Breast epithelium (tissue), 4 donors: ENCODE measurements at places on chromosomes 6 and 20.

GRCh38 chr6:159037756-159038290, 7.0 kb downstream of the TAGAP start:
- H3K4me1 ChIP-seq = no peaks in the 10 kb centered on the region
- H3K27ac ChIP-seq = no peak overlapping the region
- no peaks in the 10 kb centered on the region for H3K36me3 ChIP-seq
- no peaks in the 10 kb centered on the region for H3K27me3 ChIP-seq

DNA sequence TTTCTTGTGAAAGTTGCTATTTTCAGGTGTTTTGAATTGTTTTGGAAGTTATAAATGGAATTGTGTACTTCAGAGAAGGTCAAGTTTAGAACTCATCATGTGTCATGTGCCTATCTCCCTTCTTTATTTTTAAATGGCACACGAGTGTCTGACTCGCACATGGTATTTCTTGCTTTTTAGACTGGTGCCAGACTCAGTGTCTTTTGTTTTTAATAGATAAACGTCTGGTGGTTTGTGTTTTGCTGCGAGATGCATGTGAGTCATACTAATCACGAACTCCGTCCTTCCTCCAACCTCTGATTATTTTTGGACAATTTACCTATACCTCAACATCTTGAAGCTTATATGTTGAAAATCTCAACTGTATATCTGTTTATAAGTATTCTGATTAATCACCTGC, 292.1 kb downstream of the CDKAL1 start:
- H3K4me1 ChIP-seq = no peaks in the 10 kb centered on the region
- peak overlapping the region; percentile 77 for H3K27ac ChIP-seq
- DNase-seq = no peak
- H3K4me3 ChIP-seq = no peak overlapping the region
- no peaks in the 10 kb centered on the region for H3K36me3 ChIP-seq
- no peaks in the 10 kb centered on the region for H3K27me3 ChIP-seq

- H3K27ac ChIP-seq = no peak overlapping the region
- H3K27me3 ChIP-seq = peaks cover 25% of the 10 kb centered on the region
- no peaks in the 10 kb centered on the region for H3K36me3 ChIP-seq
- H3K4me3 ChIP-seq = no peak overlapping the region
- DNase-seq = no peak
Observed at GRCh38 chr20:24620937-24621519, 151.6 kb downstream of the SYNDIG1 start.

DNA sequence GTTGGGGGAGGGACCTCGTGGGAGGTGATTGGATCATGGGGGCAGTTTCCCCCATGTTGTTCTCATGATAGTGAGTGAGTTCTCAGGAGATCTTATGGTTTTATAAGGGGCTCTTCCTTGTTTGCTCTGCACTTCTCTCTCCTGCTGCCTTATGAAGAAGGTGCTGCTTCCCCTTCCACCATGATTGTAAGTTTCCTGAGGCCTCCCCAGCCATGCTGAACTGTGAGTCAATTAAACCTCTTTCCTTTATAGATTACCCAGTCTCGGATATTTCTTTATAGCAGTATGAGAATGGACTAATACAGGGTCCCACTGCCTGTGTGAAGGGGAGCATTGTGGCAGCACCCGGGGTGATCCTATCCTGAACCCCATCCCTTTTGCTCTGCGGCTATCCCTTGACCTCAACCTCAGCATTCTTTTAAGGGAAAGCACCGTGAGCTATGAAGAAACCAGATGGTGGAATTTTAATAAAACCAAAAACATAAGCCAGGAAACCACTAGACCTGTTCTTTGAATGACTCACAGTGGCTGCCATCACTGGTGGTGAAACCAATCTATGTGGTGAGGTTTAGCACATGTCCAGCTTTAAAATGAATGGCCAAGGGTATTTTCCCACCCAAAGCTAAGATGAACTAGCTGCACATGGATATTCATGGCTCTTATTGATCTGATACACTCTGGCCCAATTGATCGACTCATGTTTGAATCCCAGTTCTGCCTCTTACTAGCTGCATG, 62.2 kb downstream of the ZDHHC14 start:
- no peak for DNase-seq
- H3K4me3 ChIP-seq = no peak overlapping the region
- H3K27me3 ChIP-seq = no peaks in the 10 kb centered on the region
- H3K27ac ChIP-seq = no peak overlapping the region
- no peaks in the 10 kb centered on the region for H3K36me3 ChIP-seq

DNA sequence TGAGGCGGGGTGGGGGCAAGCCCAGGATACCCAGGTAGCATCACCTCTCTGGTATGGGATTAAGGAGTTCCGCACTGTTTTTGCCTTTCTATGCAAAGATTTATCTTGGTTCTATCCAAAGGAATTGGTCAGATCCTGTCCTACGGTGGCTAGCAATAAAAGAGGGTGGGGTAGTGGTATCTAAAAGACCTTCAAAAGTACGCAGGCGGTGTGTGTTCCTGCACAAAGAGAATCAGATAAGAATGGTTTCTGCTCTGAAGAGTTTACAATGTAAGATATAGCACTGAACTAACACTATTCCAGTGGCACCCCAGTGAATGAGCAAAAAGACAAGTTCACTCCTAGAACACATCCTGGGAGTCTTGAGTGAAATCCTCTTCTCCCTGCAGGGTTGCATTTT, 6.3 kb downstream of the MRPS18A start:
- DNase-seq = no peak
- no peak overlapping the region for H3K27ac ChIP-seq
- no peaks in the 10 kb centered on the region for H3K4me1 ChIP-seq
- no peak overlapping the region for H3K4me3 ChIP-seq
- no peaks in the 10 kb centered on the region for H3K36me3 ChIP-seq

- H3K4me3 ChIP-seq = no peak overlapping the region
- H3K36me3 ChIP-seq = no peaks in the 10 kb centered on the region
- DNase-seq = no peak
- no peaks in the 10 kb centered on the region for H3K27me3 ChIP-seq
- H3K4me1 ChIP-seq = no peaks in the 10 kb centered on the region
Observed at GRCh38 chr6:133834472-133835170, 54.3 kb upstream of the TCF21 start.

DNA sequence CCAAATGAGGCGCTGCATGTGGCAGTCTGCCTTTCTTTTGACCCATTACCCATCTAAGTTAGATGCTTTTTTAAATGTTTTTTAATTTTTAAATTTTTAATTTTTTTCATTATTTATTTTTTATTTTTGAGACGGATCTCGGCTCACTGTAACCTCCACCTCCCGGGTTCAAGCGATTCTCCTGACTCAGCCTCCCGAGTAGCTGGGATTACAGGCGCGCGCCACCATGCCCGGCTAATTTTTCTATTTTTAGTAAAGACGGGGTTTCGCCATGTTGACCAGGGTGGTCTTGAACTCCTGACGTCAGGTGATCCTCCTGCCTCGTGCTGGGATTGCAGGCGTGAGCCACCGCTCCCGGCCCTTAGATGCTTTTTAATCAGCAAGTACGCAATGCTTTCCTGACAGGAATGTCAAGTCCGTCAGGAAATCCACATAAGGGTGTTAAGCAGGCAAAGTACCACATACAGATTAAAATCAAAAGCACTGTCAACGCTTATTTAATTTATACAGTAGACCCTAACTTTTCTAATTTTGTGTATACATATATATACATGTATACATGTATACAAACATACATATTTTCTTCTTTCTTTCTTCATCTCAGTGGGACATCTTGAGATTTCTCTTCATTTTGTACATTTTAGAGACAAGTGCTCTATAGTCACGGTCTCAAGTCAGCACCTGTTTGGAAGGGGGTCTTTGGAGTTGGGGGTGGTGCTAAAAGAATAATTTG, 995 bp upstream of the GSTA4 start:
- H3K4me3 ChIP-seq = peak overlapping the region; percentile 13
- peak overlapping the region; percentile 96 for H3K27ac ChIP-seq
- H3K4me1 ChIP-seq = no peaks in the 10 kb centered on the region
- H3K36me3 ChIP-seq = no peaks in the 10 kb centered on the region
- DNase-seq = no peak
- no peaks in the 10 kb centered on the region for H3K27me3 ChIP-seq

- no peaks in the 10 kb centered on the region for H3K4me1 ChIP-seq
- no peak for DNase-seq
- no peaks in the 10 kb centered on the region for H3K36me3 ChIP-seq
- H3K27me3 ChIP-seq = no peaks in the 10 kb centered on the region
- H3K4me3 ChIP-seq = no peak overlapping the region
Observed at GRCh38 chr6:118501765-118502164, 46.3 kb upstream of the PLN start.

GRCh38 chr6:31744422-31744821, 4.6 kb downstream of the MSH5 start:
- H3K27ac ChIP-seq = no peak overlapping the region
- no peaks in the 10 kb centered on the region for H3K27me3 ChIP-seq
- H3K4me3 ChIP-seq = no peak overlapping the region

DNA sequence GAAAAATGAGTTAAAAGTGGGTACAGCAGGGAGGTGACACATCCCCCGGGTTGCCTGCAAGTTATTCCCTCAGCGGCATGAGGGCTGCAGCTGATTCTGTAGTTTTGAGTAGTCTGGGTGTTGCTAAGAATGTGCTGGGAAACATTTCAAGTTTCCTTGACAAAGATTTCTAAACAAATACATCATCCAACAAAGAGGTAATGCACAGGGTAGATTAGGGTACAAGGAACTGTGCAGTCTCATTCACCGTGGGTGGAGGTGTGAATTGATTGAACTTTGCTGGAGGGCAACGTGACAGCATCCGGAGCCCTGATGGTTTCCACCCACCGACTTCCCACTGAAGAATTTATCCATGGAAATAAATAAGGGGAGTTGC, 21.8 kb downstream of the CASS4 start:
- no peak for DNase-seq
- no peak overlapping the region for H3K4me3 ChIP-seq
- no peaks in the 10 kb centered on the region for H3K36me3 ChIP-seq
- no peaks in the 10 kb centered on the region for H3K27me3 ChIP-seq

DNA sequence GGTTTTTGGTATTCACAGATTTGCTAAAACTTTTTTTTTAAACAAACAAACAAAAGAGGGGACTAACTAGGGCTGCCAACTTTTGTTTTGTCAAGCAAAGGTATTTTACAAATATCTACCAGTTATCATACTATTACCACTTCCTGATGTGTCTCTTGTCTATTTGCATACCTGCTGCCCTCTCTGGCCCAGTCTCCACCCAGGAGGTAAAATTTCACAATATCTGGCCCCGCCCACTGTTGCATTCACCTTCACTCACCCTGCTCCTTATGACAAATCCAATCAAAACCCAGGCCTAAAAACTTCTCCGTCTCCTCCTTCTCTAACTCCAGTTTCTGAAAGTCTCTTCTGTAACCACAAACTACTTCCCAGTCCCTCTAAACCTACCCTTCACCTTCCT, 82.2 kb downstream of the TRERF1 start:
- no peak overlapping the region for H3K27ac ChIP-seq
- DNase-seq = no peak
- H3K4me3 ChIP-seq = no peak overlapping the region
- H3K27me3 ChIP-seq = no peaks in the 10 kb centered on the region
- H3K4me1 ChIP-seq = no peaks in the 10 kb centered on the region

DNA sequence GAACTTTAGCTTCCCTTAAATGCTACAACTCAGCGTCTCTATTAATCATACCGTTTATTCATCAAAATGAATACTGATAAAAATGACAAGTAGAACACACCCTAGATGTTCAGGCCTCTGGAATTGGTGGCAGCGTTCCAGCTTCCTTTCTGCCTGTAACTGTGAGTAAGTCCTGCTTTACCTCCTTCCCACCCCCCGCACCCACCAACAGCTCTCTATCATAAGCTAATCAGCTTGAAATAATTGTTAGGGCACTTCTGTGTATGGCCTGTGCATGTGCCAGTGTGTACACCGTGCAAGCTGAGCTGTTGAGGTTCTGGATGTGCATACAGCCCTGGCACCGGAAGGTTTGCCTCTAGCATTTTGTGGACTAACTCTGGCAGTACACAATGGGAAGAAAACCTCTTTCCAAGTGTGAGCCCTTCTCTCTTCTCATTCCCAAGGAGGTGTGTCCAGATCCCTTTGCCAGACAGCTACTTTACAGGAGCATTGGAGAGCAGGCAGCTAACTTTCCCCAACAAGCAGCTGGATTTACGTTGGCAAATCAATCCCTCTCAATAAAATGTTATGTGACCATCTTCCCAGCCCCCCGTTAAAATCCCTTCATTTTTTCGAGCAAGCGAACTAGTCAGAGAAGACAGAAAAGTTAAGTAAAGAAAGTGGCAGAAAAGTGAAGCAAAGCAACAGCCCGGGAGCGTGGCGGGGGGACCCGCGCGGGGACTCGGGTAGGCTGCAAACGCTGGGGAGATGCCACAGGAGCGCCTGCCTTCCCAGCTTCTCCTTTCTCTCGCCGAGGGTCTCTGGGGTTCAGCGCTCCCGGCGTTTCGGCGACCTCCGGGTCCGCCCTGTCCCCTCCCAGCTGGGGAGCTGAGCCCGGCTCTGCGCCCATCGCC, 803 bp upstream of the ADGRG6 start:
- no peaks in the 10 kb centered on the region for H3K36me3 ChIP-seq
- H3K4me3 ChIP-seq = peak overlapping the region; percentile 72
- peak overlapping the region; percentile 11 for H3K27ac ChIP-seq
- H3K27me3 ChIP-seq = no peaks in the 10 kb centered on the region
- DNase-seq = no peak

DNA sequence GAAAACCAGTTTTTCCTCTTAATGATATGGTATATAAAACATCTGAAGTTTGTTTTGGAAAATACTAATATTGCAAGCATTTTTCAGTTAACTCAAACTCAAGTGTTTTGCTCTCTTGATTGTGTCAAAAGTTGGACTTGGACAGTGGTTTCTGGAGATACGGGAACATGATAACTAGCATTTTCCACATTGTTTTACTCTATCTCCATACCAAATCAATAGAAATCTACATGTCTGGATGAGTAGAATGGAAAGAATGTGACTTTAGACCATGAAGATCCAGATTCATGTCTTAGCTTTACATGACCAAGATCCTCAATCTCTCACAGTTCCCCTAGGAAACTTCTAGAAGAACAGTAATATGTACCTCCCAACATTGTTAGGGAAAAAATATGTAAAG, 22.2 kb upstream of the FBXO30 start:
- H3K27ac ChIP-seq = no peak overlapping the region
- DNase-seq = no peak
- no peaks in the 10 kb centered on the region for H3K36me3 ChIP-seq

GRCh38 chr6:16204653-16205376, 33.6 kb upstream of the GMPR start:
- H3K27me3 ChIP-seq = no peaks in the 10 kb centered on the region
- H3K4me3 ChIP-seq = no peak overlapping the region
- no peak for DNase-seq
- peak overlapping the region; percentile 45 for H3K27ac ChIP-seq
- H3K36me3 ChIP-seq = no peaks in the 10 kb centered on the region
- H3K4me1 ChIP-seq = no peaks in the 10 kb centered on the region

DNA sequence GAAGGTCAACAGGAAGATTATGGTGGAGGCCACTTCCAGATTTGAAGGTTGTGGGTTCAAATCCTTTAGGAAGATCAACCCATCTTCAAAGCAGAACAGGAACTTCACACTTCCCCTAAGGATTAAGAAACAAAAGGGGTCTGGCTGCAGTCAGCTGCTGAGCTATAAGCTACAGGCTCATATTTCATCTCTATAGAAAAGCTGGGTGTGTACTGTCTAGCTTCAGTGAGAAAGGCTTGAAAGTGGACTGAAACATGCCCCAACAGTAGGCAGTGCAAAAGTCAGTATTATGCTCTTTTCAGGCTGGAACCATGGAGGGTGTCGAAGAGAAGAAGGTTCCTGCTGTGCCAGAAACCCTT, 60.1 kb upstream of the SPDEF start:
- H3K27me3 ChIP-seq = no peaks in the 10 kb centered on the region
- no peak overlapping the region for H3K4me3 ChIP-seq
- no peak overlapping the region for H3K27ac ChIP-seq
- H3K36me3 ChIP-seq = no peaks in the 10 kb centered on the region
- DNase-seq = no peak
